ENCODE measurements at places on chromosomes 6 and 20. TPM values are rescaled to one million over a fixed set of nuclear protein-coding genes. Genes with fewer than 3 reads are reported as not detected.

- no peaks in the 10 kb centered on the region for H3K36me3 ChIP-seq
- no peaks in the 10 kb centered on the region for H3K4me1 ChIP-seq
- DNase-seq: no peak
- no peak overlapping the region for H3K27ac ChIP-seq
- H3K4me3 ChIP-seq: no peak overlapping the region
- H3K27me3 ChIP-seq: no peaks in the 10 kb centered on the region
These were observed 238.6 kb upstream of the RIN2 start for GRCh38 chr20:19519466-19519865.

- H3K27me3 ChIP-seq: no peaks in the 10 kb centered on the region
- H3K4me3 ChIP-seq: no peak overlapping the region
- DNase-seq: no peak
- H3K36me3 ChIP-seq: no peaks in the 10 kb centered on the region
- no peak overlapping the region for H3K27ac ChIP-seq
These were observed 20.4 kb upstream of the LAMA4 start for GRCh38 chr6:112274774-112275173.

DNA sequence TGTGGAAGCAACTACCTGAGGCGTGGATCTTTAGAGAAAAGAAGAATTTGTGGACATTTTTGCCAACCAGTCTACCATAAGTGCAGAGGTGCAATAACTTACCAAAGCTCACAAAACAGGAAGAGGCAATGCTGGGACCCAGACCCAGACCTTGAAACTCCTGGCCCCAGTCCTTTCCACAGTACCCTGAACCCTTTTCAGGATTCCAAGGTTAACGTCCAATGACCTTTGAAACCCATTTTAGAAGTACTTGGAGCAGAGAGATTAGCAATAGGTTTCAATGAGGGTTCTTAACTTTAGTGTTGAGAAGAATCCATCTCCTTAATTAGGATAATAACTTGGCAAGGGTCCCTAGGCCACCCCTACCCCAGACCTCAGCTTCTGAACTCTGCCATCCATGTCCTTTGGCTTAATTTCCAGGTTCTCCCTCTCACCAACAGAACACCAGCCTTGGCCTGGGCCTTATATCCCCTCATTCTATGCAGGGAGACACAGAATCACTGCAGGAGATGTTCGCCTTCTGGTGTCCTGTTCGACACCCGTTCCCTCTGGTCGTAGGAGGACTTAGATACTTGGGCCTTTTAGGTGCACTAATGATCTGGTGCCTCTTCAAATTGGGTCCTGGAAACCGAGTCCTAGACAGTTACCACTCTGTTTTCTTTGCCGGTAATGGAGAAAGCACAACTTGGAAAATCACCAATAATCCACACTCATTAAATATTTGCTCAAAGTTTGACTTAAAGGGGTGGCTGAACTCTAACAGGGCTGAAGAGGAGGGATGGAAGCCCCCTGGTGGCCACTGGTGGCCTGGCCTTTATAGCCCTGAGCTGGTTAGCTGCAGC is 40.6 kb downstream of the ISM1 start:
- no peaks in the 10 kb centered on the region for H3K4me1 ChIP-seq
- H3K27me3 ChIP-seq: no peaks in the 10 kb centered on the region
- no peak overlapping the region for H3K4me3 ChIP-seq
- H3K36me3 ChIP-seq: no peaks in the 10 kb centered on the region
- H3K27ac ChIP-seq: no peak overlapping the region
- DNase-seq: peak; percentile 88

DNA sequence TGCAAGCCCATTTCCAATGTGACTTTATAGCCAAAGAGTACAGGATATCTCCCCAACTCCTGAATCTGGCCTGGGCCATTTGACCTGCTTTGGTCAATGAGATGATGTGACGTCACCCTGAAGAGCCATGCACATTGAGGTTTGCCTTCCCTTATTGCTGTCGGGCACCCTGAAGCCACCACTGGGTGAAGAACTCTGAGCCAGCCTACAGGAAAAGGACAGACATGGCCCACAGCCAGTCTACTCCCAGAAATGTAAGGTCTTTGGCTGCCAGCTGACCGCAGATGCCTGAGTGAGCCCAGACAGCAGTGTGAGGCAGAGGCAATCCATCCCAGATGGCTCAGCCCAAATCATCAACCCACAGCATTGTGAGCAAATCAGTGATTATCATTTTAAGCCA is 3.7 kb upstream of the SYNDIG1 start:
- H3K27me3 ChIP-seq: peaks cover 52% of the 10 kb centered on the region
- no peaks in the 10 kb centered on the region for H3K36me3 ChIP-seq
- no peak overlapping the region for H3K27ac ChIP-seq

DNA sequence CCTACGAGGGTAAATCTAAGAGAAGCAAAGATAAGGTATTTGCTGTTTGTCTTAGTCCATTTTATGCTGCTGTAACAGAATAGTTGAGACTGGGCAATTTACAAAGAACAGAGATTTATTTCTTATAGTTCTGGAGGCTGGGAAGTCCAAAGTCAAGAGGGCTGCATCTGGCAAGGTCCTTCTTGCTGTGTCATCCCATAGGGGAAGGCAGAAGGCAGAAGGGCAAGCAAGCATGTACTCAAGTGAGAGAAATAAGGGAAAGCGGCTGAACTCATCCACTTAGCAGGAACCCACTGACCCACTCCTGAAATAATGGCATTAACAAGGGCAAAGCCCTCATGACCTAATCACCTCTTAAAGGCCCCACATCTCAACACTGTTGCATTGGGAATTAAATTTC is 102.7 kb downstream of the AGPAT4 start:
- H3K36me3 ChIP-seq: no peaks in the 10 kb centered on the region
- no peak for DNase-seq
- H3K4me1 ChIP-seq: peaks cover 8% of the 10 kb centered on the region
- no peak overlapping the region for H3K4me3 ChIP-seq
- no peak overlapping the region for H3K27ac ChIP-seq

DNA sequence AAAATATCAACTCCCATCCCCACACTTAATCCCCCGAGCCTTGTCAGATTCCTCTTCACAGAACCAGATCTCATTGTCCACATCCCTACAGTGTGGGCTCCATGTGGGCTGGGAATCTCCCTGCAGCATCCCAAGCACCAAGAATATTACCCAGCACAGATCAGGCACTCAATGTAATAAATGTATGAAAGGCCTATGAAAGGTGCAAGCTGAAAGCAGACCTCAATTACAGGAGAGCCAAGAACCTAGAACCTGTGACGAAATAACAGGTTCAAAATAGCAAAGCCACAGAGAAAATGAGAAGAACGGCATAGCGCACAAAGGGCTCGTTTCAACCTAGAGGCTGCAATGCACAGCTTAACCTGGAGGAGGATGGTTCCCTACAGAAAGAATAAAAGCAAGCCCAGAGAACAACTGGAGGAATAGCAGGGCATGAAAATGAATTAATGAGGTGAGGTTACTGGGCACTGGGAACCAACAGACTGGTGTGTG is 3.1 kb downstream of the SLC23A2 start:
- no peak overlapping the region for H3K27ac ChIP-seq
- H3K4me3 ChIP-seq: no peak overlapping the region
- H3K4me1 ChIP-seq: peaks cover 6% of the 10 kb centered on the region
- H3K27me3 ChIP-seq: peaks cover 10% of the 10 kb centered on the region
- DNase-seq: peak; percentile 61

GRCh38 chr6:104973404-104973803 is 16.5 kb downstream of the LIN28B start:
- H3K4me1 ChIP-seq: peaks cover 54% of the 10 kb centered on the region
- no peak for DNase-seq
- H3K27me3 ChIP-seq: no peaks in the 10 kb centered on the region

GRCh38 chr20:17406051-17406590 is 125.1 kb downstream of the BFSP1 start:
- no peak overlapping the region for H3K4me3 ChIP-seq
- H3K27ac ChIP-seq: no peak overlapping the region
- DNase-seq: no peak
- no peaks in the 10 kb centered on the region for H3K36me3 ChIP-seq

DNA sequence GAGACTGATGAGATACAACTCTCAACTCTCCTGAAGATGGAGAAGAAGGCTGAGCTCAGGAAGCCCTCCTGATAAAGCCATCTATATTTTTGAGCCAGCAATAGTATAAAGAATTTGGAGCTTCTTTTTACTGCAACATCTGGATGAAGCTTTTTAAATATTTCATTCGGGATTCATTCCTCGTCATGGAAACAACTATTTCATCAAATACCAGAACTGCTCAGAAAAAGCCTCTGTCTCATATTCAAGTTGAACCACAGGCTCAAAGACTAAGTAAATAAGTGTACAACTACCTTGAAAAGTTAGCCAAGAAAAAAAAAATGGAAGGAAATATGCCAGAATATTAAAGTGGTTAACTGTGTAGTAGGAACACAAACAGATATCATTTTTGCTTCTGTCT is 37.8 kb downstream of the PTPRT start:
- H3K4me1 ChIP-seq: no peaks in the 10 kb centered on the region
- H3K27ac ChIP-seq: no peak overlapping the region
- no peaks in the 10 kb centered on the region for H3K27me3 ChIP-seq
- no peak overlapping the region for H3K4me3 ChIP-seq

DNA sequence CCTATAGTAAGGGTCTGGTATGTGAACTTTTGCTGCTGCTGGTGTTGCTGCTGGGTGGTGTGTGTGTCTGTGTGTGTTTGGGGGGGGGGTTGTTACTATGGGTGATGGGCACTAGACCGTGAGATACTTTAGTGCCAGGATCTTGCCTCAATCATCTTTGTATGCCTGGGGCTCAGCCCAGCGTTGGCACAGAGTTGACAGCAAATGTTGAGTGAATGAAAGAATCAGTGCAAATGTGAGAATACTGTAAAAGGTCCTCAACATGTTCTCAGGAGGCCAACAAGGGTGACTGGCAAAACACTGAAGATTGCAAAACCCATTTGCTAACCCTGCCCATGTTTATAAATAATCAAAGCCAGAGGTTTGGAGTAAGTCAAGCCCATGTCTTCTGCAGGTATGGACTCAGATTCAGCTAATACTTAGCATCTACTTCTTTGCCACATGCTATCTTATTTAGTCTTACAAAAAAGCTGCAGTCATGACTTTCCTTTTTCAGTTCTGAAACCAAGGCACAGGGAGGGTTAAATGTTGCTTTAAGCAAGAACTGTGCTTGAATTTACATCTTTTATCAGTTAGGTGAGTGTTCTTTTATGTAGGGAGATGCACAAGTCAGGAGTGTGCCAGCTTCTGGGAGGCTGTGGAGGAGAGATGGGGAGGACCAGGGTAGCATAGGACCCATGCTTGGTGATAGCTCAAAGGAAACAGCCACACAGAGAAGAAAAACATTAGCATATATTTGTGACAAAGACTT is 125.3 kb upstream of the SPACA1 start:
- DNase-seq: no peak
- no peak overlapping the region for H3K4me3 ChIP-seq
- no peaks in the 10 kb centered on the region for H3K36me3 ChIP-seq
- H3K27me3 ChIP-seq: no peaks in the 10 kb centered on the region
- peaks cover 9% of the 10 kb centered on the region for H3K4me1 ChIP-seq
- no peak overlapping the region for H3K27ac ChIP-seq

DNA sequence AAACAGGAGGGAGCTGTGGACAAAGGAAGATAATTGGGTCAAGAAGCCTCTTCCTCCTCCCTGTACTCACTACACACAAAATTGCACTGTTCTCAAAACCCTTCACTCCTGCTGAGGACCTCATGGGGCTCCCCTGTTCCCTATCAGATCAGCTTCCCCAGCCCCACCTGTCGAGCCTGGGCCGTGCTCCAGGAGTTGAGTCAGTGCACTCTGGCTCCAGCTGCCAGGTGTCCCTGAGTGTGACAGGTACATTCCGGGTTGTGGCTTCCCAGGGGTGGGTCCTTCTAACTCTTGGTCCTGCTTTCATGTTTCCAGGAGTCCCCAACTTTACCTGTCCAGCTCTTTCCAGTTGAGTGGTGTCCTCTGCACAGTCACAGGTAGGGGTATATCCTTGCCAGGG is 8.4 kb downstream of the RAB5IF start:
- H3K36me3 ChIP-seq: peaks cover 36% of the 10 kb centered on the region
- no peak overlapping the region for H3K27ac ChIP-seq
- no peak for DNase-seq
- H3K4me1 ChIP-seq: no peaks in the 10 kb centered on the region

DNA sequence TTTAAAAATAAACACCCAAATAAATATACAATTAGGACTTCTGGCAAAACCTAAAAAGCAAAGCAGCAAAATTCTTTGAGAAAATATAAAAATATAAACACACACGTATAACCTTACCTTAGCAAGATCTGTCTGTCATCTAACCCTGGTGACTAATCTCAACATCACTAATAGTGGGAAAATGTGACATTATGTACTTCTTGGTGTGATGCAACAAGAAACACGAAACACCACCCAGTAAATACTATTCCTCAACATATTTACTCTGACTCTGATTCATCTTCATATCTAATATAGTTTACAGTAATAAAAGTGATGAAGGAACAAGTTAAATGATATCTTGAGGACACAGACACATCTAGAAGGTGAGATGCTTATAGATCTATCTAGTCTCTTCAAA is 332.6 kb upstream of the MANEA start:
- no peak overlapping the region for H3K27ac ChIP-seq
- no peaks in the 10 kb centered on the region for H3K27me3 ChIP-seq
- no peak for DNase-seq
- no peak overlapping the region for H3K4me3 ChIP-seq

DNA sequence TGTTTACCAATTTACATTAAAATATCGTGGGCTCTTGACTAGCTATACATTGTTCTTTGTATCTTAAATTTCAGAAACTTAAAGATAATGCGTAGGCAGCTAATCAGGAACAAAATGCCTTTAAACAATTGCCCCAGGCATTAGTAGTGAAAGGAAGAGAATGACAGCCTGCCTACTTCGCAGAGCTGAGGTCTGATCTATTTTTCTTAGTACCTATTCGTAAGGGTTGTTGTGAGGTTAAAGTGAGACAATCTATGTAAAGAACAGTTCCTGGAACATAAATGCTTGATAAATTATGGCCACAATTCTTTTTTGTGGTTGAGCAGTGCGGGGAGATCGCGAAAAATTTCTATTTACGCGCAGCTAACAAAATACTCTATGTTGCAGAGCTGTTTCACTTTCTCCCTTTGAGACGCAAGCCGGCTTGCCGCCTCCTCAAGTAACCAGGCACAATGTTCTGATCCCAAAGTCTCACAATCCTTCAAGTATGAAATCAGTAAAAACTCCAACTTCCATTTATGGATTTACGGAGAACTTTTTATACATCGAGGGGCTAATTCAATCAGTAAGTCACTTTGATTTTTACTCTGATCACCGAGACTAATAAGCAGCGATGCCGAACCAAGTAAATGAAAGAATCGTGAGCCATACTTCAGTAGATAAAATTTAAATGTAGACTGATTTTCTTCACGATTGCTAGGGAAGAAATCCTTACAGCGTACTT is 878 bp upstream of the PNRC1 start:
- H3K36me3 ChIP-seq: peaks cover 5% of the 10 kb centered on the region
- peak; percentile 48 for DNase-seq
- H3K4me3 ChIP-seq: peak overlapping the region; percentile 67
- peak overlapping the region; percentile 75 for H3K27ac ChIP-seq
- peaks cover 30% of the 10 kb centered on the region for H3K4me1 ChIP-seq

- no peaks in the 10 kb centered on the region for H3K4me1 ChIP-seq
- H3K27me3 ChIP-seq: no peaks in the 10 kb centered on the region
- DNase-seq: no peak
- H3K36me3 ChIP-seq: no peaks in the 10 kb centered on the region
These were observed 299.1 kb upstream of the PRDM1 start for GRCh38 chr6:105786890-105787655.

DLK2 gene
- 0.16 TPM for total RNA-seq

MAFB gene
- total RNA-seq: 1.8 TPM

TEAD3 gene
- total RNA-seq: 26.5 TPM

MAS1 gene
- 0.03 TPM for total RNA-seq

KIF13A gene
- total RNA-seq: 32.8 TPM

UBE2C gene
- total RNA-seq: 198 TPM

CLVS2 gene
- total RNA-seq: 0.66 TPM

C20orf141 gene
- not detected for total RNA-seq

UFL1 gene
- 13.3 TPM for total RNA-seq
